HT1080 (cell line): ENCODE measurements at places on chromosomes 1 and 21. TPM values are rescaled to one million over a fixed set of nuclear protein-coding genes. Genes with fewer than 3 reads are reported as not detected.

The CCDC190 gene
- total RNA-seq: 0.19 TPM in 1 of 2 replicates, not detected in the other

- no peak for DNase-seq
Measured at GRCh38 chr1:107883562-107883961, 81.4 kb downstream of the VAV3 start.

DNA sequence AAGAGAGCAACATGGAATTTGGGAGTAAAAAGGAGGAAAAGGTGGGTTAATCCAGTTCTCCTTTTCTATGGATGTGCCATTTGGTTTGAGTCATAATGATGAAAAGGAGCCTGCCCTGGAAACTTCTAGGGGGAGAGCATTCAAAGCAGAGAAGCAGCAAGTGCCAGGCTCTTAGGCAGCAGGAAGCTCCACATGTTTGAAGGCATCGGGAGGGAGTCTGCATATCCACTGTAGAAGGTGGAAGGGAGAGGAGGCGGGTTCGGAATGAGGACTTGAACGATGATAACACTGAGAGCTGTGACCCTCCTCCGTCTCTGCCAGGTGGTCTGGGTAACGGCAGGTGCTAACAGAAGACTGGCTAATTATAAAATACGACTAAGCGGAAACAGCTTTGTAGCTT is 128.2 kb downstream of the RYR2 start:
- DNase-seq: no peak

The SARS1 gene
- total RNA-seq: 173 and 183 TPM in 2 replicates

GRCh38 chr21:42063191-42063570 is 7.9 kb upstream of the UMODL1 start:
- no peak for DNase-seq
